ENCODE measurements at places on chromosomes 12 and 14.

- no peak for DNase-seq
These were observed 151.5 kb downstream of the PRKCH start for GRCh38 chr14:61472801-61473376.

- DNase-seq, result no peak
These were observed 128.5 kb downstream of the TBX3 start for GRCh38 chr12:114555451-114555850.

GRCh38 chr14:24908592-24909236 lies 141.2 kb downstream of the STXBP6 start:
- no peak for DNase-seq

DNA sequence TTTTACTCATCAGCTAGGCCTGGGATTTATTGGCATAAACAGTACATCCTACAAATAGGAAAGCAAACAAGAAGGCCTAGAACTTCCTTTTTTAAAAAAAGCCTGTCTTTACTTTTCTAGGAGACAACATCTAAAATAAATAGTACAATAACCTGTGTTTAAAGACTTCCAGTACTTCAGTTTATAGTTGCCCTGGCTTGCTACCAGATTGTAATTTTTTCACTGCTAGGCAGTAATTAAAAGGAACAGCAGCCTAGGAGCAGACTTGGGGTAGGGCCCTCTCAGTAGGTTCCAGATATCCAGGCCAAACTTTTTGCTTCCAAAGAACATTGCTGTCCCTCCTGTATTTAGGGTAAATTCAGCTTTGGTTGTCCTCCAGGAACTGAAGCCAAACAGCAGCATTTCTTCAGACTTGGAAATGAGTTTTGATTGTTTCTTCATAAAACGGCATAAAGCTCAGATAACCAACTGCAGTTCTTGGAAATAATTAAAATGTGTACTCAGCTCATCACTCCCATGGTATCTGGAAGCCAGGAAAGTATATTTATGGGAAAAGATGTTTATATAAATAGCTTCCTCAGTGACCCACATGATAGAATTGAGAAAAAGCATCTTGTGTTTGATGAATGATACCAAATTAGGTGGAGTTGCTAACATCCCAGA lies 61.7 kb downstream of the PPP1R36 start:
- DNase-seq, result no peak

- DNase-seq, result no peak
These were observed 146.8 kb upstream of the KITLG start for GRCh38 chr12:88726806-88727720.

- DNase-seq, result no peak
These were observed 237.6 kb upstream of the CRY1 start for GRCh38 chr12:107330831-107331431.

GRCh38 chr14:50830932-50831725 lies at the start of gene NIN:
Gene NIN (minus strand): TSS chr14:50831162. CDS start chr14:50822056, 9,106 bp downstream.
- DNase-seq, result no peak

DNA sequence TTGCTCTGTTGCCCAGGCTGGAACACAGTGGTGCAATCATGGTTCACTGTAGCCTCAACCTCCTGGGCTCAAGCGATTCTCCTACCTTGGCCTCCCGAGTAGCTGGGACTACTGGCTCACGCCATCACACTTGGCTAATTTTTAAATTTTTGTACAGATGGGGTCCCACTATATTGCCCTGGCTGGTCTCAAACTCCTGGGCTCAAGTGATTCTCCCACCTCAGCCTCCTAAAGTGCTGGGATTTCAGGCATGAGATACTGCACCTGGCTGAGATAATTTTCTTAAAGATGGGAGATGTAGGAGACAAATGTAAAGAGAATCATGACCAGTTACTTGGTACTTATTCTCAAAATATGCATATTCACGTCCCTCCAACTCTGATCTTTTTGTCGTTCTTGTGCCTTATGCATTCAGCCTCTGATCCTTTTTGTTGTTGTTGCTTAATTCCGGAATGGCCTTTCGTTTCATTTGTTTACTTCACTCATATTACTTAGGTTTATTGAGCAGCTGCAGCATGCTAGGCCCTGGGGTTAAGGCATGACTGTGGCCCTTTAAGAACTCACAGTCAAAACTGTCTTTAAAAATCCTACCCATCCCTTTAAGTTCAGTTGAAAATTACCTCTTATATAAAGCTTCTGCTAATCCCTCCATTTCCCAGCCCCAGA lies 8.9 kb downstream of the RBMS2 start:
- no peak for DNase-seq

DNA sequence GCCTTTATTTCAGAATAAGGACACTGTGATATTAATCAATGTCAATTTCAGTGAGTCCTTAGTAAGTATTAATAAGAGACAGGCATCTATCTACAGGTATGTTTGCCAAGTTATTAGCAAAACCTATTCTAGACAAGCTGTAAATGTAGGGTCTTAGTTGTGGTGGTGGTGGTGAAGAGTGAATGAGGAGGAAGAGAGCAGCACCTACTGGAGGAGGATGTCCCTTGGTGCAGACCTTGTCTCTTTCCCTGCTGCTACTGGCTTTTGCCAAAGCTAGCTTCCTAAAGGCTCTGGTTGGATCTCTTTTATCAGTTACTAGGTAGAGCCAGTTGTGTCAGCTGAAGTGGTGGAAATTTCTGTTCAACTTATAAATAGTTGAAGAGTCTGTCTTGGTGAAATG lies 304.8 kb upstream of the ATP2B1 start:
- no peak for DNase-seq

DNA sequence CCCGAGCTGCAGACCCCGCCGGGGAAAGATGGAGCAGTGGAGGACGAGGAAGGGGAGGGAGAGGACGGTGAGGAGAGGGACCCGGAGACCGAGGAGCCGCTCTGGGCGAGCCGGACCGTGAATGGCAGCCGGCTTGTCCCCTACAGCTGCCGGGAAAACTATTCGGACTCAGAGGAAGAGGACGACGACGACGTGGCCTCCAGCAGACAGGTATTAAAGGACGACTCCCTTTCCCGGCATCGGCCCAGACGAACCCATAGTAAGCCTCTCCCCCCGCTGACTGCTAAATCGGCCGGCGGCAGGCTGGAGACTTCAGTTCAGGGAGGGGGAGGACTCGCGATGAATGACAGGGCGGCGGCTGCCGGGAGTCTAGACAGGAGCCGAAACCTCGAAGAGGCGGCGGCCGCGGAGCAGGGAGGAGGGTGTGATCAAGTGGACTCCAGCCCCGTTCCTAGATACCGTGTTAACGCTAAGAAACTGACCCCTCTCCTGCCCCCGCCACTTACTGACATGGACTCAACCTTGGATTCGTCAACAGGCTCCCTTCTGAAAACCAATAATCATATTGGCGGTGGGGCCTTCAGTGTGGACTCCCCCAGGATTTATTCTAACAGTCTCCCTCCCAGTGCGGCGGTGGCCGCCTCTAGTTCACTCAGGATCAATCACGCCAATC lies 962 bp downstream of the LEMD3 start:
- DNase-seq, result no peak

DNA sequence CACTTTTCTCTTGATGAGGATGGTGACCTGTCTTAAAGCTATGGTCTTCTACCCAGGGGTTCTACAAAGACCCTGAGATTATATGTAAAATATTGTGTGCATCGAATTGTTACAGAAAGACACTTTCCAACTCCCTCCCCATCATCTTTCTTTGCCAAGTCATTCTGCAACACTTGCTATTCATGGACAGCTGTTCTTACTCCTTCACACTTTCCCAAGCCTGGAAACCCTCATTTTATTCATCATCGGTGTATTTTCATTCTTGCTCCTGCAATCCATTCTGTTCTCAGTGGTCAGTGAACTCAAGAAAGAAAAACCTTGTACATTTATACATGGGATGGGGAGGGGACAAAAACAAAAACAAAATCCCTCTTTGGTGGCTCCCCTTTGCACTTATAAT lies 90.5 kb upstream of the STXBP6 start:
- no peak for DNase-seq

GRCh38 chr12:124327362-124328043 lies 32.6 kb downstream of the RFLNA start:
- no peak for DNase-seq

DNA sequence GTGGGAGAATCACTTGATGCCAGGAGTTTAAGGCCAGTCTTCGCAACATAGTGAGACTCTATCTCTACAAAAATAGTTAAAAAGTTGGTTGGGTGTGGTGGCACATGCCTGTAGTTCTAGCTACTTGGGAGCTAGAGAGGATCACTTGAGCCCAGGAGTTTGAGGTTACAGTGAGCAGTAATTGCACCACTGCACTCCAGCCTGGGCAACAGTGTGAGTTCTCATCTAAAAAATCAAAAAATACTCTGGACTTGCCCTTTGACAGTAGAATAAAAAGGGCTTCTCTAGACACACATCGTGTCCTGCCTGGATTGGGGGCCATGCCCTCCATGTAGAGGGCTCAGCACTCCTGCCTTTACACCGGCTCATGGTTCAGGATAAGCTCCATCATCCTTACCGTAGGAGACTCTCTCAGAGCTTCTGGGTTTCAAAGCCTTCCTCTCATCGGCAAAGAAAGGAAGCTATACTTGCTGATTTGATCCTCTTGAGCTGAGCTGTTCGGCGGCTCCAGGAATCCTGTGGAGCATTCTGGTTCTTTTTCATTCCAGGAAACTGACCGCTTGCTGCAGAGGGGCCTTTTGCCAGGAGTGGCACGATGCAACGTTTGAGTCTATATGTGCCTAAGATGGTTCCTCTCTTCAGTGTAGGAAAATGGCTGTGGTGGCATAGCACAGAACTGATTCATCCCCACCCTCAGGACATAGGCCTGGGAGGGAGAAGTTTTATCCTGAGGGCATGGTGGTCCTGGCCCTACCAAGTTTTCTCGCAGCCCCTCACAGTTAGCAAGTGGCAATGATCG lies 29.6 kb downstream of the FLVCR2 start:
- DNase-seq, result no peak

DNA sequence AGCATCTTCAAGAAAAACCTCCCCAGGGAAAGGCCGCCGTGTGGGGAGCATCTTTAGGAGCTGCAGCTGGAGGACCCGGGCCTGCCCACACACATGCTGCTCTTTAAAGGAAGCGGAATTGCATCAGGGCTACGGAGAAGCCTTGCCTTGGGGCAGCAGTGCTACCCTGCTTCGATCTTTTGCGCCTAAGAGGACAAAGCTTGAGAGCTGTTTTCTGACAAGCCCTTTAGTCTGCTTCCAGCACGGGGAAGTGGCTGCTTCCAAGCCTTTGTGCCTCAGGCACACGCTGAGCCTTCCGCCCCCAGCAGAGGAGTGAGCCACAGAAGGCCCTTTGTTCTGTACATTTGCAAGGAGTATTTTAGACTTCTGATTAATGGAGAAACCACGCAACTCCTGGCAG lies 31.5 kb downstream of the COA8 start:
- DNase-seq, result no peak

GRCh38 chr14:95465358-95465757 lies 51.1 kb downstream of the SYNE3 start:
- no peak for DNase-seq

DNA sequence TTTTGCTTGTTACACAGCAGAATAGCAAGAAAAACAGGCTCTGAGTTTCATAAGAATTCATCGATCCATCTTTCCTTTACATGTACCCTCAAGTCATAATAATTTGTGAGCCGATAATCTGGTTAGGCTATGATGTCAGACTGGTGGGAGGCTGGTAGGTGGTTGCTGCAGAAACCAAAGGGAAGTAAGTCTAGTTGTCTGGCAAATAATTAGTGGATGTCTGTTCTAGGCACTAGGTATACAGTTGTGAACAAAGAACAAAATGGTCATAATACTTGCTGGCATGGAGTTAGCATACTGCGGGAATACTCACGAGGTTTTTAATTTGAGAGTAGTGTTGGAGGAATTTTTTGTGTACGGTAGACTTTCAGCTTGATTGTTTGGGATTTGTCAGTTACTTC lies 8.8 kb downstream of the SUSD6 start:
- no peak for DNase-seq

- no peak for DNase-seq
These were observed 57.3 kb downstream of the ACACB start for GRCh38 chr12:109173443-109174240.

DNA sequence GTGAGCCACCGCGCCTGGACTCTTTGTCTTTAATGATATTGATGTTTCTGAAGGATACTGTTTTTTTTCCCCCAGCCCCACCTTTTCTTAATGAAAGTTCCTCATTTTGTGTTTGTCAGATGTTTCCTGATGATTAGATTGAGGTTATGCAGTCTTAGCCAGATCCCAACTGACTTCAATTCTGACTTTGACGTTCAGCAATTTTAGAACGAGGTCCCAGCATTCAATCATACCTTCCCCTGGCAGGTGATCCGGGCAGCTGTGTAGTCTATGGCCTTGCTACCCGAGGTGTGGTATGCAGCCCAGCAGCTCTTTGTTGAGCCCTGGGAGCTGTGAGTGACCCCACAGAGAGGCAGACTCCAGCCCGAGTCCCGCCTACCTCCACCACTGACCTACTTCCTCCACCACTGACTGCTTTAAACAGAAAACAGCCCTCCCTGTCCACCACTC lies 82.7 kb downstream of the LGMN start:
- no peak for DNase-seq

GRCh38 chr12:124125203-124125871 lies 152.3 kb downstream of the ZNF664 start:
- peak; percentile 23 for DNase-seq

- no peak for DNase-seq
These were observed 13.2 kb downstream of the CLEC4E start for GRCh38 chr12:8527250-8528130.

DNA sequence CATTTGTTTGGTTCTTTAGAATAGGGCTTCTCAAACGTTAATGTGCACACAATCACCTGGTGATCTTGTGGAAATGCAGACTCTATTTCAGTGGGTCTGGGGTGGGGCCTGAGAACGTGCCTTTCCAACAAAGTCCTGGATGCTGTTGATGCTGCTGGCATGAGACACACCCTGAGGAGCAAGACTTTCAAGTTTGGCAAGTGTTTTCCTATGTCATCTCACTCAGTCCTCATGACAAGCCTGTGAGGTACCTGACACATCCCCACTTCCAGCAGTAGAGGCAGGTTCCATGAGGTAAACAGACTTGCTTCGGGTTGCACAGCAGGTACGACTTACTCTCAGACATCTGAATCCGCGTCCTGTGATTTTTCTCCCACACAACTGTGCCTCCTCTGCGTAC lies 147.1 kb downstream of the MYRFL start:
- DNase-seq, result no peak

DNA sequence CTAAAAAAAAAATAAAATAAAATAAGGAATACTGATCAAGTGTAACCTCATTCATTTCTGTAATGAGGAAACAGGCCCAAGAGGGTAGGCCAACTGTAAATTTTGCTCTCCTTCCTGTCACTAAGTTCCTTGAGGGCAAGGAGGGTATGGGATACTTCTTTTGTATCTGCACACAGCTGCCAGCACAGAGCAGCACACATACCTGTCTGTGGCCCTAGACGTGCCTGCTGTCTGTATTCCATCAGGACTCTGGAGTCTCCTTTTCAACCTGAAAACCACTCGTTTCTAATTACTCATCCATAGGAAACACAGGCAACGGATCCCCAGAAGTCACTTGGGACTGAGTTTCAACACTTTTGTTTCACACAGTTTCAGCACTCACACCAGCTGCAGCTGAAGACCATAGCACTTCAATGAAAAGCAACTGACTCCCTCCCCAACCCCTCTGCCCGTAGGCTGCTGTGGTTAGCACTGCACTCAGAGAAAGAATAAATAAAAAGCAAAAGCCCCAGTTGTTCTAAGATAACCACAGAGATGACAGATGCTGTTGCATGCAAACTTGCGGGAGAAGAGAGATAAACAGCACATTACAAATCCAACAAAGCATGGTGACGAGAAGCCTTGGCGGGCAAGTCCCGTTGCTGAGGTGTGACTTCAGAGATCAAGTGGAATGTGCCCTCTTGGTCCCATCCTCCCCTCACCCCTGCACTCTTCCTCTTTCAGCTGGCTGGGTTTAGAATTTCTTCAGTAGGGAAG lies 24.9 kb downstream of the CRACR2A start:
- DNase-seq, result no peak

- DNase-seq, result no peak
These were observed 47.7 kb downstream of the SLC16A7 start for GRCh38 chr12:59643550-59643949.

GRCh38 chr14:33369972-33370371 lies 431.3 kb downstream of the NPAS3 start:
- DNase-seq, result no peak
